Fibroblast of skin of left biceps (primary cell): ENCODE measurements at places on chromosomes 12 and 14.

DNA sequence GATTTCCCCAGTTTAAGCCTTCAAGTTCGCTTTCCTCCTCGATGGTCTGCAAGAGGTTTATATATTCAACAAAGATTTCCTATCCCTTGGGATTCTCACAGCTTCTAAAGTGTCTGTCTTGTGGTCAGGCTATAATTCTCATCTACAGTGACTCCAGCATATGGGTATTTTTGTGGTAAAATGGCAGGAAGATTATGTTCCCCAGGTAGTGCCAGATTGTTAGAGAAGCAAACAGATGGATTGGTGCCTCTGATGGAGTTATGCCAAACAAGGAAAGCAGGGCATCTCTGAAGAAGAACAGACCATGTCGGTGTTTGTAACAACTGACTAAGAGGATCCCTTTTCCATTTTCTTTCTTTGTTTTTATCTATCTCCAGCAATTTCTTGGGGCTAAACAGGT lies 5.5 kb upstream of the CCDC175 start:
- DNase-seq, result no peak

GRCh38 chr12:18368594-18368993 lies 107.3 kb downstream of the PIK3C2G start:
- DNase-seq, result no peak

DNA sequence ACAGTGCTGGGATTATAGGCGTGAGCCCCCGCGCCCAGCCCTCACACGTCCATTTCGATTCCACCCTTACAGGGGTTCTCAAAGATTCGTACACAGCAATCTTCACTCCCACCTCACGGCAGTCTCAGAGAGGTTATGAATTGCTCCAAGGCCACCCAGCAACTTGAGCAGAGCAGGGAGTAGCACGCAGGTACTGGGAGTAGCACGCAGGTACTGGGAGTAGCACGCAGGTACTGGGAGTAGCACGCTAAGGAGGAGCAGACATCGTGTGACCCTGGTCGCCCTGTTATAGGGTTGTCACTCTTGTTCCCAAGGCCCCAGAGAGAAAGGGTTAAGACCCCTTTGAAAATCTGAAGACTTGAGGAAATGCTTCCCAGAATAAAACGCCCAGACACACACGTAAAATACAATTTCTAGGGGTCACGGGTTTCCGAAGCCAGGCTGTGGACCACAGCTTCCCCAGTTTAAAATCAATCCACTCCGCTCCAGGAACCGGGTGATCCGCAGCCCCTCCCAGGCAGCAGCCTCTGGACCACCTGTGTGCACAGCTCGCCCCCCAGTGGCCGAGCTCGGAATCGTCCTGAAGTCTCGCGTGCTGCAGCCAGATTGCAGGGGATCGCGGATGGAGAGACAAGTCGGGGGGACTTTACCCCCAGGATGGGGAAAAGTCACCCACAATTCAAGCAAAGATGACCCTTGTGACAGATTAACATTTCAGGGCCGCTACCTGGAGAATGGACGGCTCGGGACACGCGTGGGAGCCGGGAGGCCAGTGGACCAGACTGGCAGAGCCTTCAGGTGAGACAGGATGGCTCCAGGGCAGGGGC lies 92.0 kb downstream of the SCARB1 start:
- no peak for DNase-seq

- DNase-seq, result no peak
These were observed 112.1 kb upstream of the OVCH1 start for GRCh38 chr12:29609431-29610215.

- DNase-seq, result no peak
These were observed 1.4 kb upstream of the ASIC1 start for GRCh38 chr12:50055831-50056638.

DNA sequence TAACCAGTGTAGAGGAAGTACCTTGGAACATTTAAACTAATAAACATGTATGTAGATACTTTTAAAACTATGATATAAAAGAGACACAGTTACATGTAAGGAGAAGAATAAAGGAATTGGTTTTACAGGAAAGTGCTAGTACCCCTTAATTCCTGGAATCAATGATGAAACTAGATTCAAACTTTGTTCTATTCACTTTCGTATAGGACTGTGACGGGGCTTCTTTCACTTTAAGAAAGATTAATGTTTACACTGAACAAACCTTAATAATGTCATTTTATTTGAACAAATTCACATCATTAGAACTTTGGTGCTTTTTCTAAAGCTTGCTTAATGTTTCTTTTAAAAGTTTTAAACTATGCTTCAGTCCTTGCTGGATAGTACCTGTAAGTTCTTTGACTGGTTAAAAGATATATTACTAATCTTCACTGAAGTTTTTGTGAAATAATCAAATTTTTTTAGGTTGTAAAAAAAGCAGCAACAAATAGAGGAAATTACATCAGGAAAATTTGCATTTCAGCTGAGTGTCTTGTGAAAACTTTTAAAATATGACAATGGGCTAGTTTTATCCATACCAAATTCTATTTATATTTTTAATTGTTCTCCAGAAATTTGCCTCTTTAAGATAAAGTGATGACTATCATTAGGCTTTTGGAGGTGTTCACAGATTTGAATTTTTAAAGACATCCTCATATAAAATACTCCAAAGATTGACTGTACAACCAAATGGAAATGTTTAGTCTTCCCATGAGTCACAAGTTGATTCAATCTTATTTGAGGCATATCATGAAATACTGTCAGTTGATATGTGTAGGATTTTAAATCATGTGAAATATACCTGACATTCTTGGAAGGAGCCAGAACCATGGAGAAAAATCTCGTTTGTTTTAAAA lies 36.2 kb downstream of the PAPOLA start:
- DNase-seq, result no peak

DNA sequence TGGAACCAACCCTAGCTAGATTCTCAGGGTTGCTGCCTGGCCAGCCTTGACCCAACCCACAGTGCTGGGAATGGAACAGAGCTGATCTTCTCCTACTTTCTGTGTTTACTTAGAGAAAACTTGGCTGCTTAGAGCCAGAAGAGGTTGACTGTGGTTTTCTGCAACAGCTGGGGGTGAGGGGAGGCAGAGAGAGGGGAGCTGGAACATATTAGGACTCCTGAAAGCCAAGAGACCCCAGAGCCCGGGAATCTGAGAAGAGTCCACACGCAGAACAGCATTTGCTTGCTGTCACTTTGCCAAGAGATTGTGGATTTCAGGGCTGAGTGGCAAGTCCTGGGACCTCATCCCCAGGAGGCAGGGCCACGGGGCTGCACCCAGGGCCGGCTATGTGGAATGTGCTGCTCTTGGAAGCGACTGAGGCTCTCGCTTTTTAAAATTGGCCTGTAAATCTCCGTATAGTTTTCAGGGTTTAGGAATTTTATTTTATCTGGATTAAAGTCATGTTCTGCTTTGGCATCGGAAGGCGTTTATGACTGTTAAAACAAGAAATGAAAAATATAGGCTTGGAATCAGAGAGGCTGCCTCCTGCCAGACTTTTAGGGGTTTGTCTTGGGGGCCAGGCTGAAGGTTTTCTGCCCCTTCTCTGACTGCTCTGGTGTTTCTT lies 22.3 kb upstream of the MED13L start:
- DNase-seq, result no peak

DNA sequence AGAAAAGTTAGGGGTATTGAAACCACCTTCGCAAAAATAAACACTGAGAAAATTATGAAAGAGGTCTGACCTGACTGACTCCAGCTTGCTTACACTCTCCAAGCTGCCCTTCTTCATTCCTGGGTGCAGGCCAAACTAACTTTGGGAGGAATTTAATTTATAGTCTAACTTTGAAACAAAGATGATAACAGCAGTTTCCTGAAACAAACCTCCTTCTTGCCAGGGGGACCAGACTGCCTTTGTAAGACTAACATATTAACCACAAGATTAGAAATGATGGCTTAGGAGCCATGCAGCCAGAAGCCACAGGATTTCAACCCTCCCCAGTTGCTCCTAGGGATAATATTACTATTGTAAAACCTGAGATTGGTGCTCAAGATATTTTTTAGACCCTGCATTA lies 13.8 kb upstream of the EEA1 start:
- peak; percentile 71 for DNase-seq

GRCh38 chr12:109377139-109377685 lies 29.5 kb downstream of the MYO1H start:
- DNase-seq, result no peak

- DNase-seq, result no peak
These were observed 55.8 kb downstream of the RESF1 start for GRCh38 chr12:32015036-32015435.

DNA sequence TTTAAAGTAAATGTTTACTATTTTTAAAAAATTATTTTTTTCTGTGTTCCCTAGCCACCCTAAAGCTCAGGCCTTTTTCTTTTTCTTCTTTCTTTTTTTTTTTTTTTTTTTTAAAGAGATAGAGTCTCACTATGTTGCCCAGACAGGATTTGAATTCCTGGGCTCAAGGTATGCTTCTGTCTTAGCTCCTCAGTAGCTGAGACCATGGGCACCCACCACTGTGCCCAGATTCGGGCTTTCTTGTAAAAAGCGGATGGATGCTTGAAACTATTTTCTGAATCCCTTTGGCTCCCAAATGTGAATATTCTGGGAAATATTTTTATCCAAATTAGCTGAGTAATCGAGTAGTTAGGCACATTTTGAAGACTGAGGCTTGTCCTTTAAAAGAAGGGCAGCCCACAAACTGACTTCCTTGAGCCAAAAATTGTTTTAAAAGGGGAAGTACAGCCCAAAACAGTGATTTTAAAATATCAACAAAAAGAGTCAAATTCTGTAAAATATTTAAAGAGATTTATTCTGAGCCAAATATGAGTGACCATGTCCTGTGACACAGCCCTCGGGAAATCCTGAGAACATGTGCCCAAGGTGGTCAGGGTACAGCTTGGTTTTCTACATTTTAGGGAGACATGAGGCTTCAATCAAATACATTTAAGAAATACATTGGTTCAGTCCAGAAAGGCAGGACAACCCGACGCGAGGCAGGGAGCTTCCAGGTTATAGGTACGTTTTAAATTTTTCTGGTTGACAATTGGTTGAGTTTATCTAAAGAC lies 28.8 kb upstream of the HIGD1C start:
- DNase-seq, result no peak

- DNase-seq, result no peak
These were observed 178.5 kb downstream of the DAD1 start for GRCh38 chr14:22410497-22410896.

GRCh38 chr14:103943673-103944072 lies 1.3 kb upstream of the RD3L start:
- DNase-seq, result no peak

DNA sequence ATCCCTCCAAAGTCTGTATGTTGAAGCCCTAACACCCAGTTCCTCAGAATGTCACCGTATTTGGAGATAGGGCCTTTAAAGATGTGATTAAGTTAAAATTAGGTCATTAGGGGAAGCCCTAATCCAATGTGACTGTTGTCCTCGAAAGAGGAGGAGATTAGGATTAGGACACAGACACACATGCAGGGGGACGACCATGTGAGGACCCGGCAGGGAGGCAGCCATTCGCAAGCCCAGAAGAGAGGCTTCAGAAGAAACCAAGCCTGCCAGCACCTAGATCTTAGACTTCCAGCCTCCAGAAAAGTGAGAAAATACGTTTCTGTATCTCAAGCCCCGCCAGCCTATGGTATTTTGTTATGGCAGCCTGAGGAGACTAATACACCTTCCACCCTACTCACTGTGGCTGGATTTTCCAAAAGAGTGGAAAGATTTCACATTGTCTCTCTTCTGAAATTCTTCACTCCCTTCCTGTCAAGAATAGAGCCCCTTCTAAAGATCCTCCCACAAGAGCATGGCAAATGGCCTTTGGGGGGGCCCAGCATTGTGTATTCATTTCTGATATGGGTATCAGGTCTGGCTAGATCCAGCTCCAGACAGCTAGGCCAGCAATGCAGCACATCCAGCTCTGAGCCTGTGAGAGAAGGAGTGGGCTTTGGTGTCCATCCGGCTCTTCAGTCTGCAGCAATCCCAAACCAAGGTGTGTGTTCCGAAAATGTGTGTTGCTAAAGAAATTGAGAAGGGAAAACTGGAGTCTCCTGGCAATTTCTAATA lies 15.4 kb upstream of the UBC start:
- no peak for DNase-seq

DNA sequence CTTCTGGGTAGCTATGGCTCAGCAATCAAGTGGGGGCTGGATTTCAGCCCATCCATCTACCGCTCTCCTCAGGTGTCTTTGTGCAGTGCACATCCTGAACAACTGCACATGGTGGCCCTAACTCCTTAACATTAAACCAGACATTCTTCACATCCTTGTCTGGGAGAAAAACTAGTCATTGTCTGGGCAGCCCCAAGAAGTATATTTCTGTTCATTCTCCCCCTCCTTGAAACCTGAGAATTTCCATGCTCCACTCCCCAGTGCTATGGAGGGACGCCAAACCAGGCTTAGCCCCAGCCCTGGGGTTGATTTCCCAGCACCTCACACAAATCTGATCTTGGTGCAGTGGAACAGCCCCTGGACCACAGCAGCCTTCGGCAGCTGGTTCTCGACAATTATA lies 13.4 kb downstream of the MYL2 start:
- peak; percentile 30 for DNase-seq

DNA sequence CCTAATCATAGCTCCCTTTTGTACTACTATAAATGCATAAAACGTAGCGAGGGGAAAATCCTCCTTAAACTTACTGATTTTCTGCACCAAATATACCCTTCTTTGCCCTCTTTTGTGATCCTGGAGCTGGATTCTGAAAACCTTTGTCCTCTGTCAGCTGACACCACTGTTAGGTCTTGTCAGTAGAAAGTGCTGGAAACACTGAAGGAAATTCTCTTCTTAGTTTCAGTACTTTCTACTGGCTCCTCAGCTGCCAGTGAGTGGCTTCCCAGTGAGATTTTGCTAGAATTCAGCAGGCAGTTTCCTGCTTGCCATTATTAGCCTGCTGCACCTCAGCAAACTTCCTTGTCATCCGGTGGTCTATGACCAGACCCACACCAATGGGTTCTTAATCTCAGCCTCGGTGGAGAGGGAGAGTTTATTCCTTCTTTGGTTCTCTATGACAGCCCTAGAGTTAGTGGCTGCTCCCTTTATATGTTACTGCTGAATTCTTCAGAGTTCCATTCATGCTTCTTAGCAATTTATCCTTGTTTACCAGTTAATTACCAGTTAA lies 476.2 kb downstream of the FSCB start:
- no peak for DNase-seq

GRCh38 chr14:56891226-56891625 lies 80.9 kb upstream of the OTX2 start:
- no peak for DNase-seq

DNA sequence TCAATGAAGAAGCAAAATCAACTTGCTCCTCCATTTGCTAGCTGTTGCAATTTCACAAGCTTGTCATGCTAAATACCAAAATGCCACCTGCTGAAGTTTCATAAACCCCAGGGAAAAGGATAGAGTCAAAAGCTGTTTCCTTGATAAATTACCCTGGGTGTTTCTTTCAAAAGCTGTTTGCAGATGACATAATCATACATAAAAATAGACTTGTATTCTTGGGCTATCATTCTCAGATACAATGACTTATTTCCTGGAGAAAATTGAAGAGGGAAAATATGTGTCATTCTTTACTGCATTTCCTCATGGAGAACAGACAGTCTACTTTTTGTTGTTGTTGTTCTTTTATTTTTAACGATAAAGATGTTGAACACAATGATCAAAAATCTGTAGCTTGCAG lies 119.2 kb downstream of the GALC start:
- DNase-seq, result no peak

- no peak for DNase-seq
These were observed 43.2 kb downstream of the IRAK3 start for GRCh38 chr12:66232263-66232662.

GRCh38 chr12:116395396-116395795 lies 117.9 kb upstream of the MED13L start:
- DNase-seq, result peak; percentile 87
